CD4-positive, alpha-beta T cell treated with Interleukin-15 for 1 hour (primary cell): ENCODE measurements at places on chromosomes 11 and 22.

DNA sequence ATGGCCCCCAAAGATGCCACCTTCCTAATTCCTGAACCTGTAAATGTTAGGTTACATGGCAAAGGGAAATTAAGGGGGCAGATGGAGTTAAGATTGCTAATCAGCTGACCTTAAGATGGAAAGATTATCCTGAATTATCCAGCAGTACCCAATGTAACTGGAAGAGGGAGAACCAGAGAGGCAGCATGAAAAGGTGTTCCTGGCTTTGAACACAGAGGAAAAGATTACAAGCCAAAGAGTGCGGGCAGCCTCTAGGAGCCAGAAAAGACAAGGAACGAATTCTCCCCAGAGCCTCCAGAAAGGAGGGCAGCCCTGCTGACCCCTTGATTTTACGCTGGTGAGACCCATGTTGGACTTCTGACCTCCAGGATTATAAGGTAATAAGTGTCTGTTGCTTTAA, 15.1 kb upstream of the THRSP start:
- DNase-seq: no peak

- DNase-seq: no peak
These were observed 1.7 kb downstream of the ANKK1 start for GRCh38 chr11:113389272-113389671.

DNA sequence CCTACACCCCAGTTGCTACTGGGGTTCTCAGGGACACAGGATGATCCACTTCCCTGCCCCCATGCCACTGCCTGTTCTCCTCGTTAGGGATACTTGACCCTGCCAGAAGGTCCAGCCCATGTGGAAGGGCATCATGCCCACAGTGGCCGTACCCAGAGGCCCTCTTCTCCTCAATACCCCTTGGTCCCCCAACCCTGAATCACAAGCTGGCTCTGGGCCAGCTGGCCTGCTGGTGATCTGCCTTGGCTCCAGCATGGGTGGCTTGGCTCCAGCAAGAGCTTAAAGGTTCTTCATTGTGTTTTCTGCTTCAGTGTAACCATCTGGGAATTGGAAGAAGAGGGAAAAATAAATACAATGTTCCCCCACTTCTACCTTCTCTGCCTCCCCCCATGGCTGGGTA, 11.1 kb upstream of the TPBGL start:
- DNase-seq: no peak

GRCh38 chr22:36740716-36741115, 35.2 kb downstream of the IFT27 start:
- DNase-seq: no peak

- no peak for DNase-seq
These were observed 2.4 kb upstream of the TTC36 start for GRCh38 chr11:118524757-118525470.

DNA sequence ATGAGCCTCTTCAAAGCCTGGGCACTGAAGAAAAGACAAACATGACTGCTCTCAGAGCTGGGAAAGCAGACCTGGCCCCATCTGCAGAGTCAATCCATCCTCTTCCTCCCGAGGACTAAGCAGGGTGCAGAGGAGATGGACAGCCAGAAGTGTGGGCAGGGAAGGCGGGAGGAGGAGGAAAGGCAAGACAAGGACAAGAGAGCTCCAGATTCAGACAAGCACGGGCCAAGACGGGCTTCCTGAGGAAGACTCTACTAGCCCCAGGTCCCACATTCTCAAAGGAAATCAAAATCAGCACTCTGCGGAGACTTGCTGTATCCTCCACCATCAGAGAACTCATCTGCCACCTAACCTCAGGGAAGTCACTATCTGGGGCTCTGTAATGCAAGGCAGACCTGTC, 28.5 kb downstream of the OPCML start:
- DNase-seq: no peak

GRCh38 chr11:32221476-32222032, 130.7 kb downstream of the RCN1 start:
- DNase-seq: no peak

- DNase-seq: peak; percentile 86
These were observed 36.8 kb upstream of the WNT7B start for GRCh38 chr22:46013460-46014416.

GRCh38 chr22:30894371-30894740, 74.2 kb downstream of the MORC2 start:
- no peak for DNase-seq

- DNase-seq: no peak
These were observed 44.9 kb downstream of the MACROD1 start for GRCh38 chr11:64120951-64121569.

DNA sequence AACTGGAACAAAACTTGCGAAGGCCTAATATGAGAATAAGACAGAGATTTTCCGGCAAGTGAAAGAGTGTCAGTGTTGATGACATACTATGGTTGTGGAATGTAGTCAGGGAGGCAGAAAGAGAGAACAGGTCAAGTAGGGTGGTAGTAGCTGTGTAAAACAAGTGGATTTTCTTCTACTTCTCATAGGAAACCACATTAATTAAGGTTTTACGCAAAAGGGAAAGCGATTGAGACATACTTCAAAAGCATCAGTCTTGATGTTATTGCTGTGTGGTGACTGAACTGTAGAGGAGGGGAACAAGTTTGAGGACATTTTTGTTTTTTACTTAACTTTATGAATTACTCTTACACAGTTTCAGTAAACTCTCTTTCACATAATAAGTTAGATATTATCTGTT, 186.0 kb upstream of the CNTN5 start:
- DNase-seq: no peak

- DNase-seq: no peak
These were observed 35.2 kb downstream of the KCNJ4 start for GRCh38 chr22:38419858-38420160.

- DNase-seq: peak; percentile 37
These were observed 18.2 kb upstream of the CCDC134 start for GRCh38 chr22:41782316-41782715.

DNA sequence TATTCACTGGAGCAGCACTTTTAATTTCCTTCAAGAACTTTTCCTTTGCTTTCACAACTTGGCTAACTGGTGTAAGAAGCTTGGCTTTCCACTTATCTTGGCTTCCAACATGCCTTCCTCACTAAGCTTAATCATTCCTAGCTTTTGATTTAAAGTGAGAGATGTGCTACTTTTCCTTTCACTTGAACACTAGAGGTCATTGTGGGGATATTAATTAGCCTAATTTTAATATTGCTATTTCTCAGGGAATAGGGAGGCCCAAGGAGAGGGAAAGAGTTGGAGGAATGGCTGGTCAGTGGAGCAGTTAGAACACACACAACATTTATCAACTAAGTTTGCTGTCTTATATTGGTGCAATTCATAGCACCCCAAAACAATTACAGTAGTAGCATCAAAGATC, 24.6 kb upstream of the CCDC90B start:
- DNase-seq: no peak

DNA sequence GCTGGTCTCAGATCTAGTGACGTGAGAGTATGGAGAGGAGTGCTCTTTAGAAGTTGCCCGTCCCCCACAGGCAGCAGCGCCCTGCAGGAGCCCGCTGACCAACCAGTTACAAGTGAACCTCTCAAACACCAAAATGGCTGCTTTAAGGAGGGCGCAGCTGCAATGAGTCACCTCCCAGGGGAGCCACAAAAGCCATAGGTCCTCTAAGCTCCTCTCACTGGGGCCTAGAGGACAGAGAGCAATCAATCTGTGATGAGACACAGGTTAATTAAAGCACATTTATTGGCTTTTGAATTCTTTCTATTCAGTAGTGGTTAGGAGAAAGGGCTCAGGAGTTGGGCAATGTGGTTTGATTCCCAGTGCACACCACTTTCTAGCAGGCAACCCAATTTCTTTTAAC, 15.5 kb upstream of the RAPSN start:
- DNase-seq: no peak

- no peak for DNase-seq
These were observed 138.1 kb upstream of the ANO3 start for GRCh38 chr11:26193694-26194365.

DNA sequence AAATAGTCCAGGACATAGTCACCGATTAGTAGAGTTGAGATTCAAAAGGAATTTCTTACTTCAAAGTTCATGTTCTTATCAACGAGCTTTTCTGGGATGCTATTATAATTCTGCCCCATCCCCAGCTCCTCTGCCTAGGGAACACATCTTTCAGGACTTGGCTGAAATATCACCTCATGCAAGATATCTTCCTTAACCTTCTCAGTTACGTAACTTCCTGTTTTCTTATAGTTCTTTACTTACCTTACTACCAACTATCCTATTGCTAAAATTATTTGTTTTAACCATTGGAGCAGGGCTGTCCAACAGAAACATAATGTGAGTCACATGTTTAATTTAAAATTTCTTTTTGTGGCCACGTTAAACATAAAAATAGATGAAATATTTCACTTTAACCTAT, 2.3 kb downstream of the NARS2 start:
- DNase-seq: no peak
